ENCODE measurements at places on chromosomes 6 and 20.

DNA sequence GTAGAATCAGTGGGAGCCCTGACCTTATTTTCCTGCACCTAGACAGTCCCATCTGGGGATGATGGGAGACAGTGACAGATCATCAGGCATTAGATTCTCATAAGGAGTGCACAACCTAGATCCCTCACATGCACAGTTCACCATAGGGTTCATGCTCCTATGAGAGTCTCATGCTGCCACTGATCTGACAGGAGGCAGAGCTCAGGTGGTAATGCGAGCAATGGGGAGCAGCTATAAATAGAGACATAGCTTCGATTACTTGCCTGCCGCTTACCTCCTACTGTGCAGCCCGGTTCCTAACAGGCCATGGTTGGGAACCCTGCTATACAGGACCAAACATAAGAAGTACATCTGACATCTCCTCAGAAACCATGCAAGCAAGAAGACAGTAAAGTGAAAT lies 31.5 kb upstream of the ASF1A start:
- DNase-seq: no peak

DNA sequence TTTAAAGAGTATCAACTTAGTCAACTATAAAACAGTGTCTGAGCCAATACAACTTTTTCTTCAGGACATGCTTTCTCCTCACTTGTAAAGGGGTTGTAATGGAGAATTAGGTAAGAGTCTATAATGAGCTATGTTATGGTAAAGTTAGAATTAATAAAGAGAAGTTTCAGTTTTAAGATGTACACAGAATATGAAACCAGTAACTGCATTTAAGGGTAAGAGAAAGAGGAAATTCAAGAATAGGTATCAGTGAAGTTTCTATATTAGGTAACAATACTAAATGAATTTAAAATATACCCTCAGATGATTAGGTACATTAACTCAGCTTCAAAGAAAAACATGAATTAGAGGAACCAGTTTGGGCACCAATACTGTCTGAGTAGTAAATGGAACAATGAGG lies 1444.3 kb upstream of the ADGRB3 start:
- DNase-seq: no peak

DNA sequence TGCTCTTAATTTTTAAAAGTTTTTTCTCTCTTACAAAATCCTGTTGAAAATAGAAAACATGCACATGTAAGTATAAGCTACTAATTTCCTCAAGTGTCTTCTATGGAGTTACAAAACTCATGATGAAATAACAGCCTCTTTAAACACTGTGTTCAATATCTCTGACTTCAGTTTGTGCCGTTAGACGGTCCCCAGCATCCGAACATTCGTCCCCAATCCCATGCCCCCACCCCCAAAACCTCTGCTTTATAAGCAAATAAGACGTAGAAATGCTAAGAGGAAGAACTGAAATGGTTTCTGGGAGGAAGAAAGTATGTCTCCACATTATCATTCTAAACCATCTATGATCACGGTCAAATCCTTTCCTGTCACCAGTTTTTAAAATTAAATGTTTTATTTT lies 31.7 kb upstream of the MYB start:
- DNase-seq: no peak

- peak; percentile 33 for DNase-seq
Measured at GRCh38 chr20:52379723-52380336, 188.3 kb upstream of the ZFP64 start.

- peak; percentile 47 for DNase-seq
Measured at GRCh38 chr6:16184129-16184528, 54.3 kb upstream of the GMPR start.

DNA sequence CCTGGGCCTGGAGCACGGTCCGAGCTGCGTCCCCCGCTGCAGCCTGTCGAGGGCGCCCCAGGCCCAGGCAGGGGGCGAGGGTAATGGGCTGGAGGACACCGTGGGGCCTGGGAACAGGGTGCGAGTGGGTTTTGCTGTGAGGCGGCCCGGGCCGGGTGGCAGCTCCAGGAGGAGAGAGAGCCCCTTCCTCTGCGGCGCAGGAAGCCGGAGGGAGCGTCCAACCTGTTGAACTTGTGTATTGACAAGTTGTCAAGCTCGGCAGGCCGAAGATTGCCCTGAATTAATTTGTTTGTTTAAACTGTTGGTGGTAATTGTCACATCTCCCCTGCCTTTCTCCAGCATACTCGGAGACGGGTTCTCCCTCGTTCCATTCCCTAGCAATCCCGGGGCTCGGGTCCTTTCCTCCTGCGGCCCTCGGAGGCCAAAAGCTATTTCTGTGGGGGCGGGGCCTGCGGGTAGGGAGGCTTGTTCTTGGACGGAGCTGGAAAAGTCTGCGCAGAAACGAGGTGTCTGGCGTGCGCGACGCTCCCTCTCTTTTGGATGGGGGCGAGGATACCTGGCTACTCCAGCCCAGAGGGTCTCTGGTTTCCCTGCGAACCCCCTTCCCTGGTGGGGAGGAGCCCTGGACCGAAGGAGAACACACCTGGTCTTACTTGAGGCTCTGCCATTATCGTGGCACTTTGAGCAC lies 9.9 kb downstream of the NR2E1 start:
- DNase-seq: no peak

DNA sequence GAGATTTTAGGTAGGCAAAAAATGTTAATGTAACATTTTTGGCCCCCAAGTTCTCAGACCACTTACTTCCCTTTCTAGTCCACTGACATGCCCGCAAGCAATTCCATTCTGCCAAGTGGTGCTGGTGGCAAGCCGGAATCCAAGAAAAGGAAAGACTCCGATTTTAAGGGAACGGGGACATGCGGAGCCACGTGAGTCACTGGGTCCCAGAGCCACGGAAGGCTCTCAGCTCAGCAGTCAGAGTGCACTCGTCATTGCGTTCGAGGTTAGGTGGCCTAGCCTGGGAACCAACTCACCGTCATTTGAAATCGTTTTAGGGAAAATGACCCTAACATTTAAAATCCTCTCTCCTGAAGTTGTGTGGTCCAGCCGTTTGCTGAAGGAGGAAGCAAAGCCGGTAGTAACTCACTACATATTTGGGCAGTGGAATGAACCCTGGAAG lies 711 bp upstream of the SIRT5 start:
- DNase-seq: peak; percentile 29

GRCh38 chr6:127886603-127887002 lies 14.3 kb downstream of the THEMIS start:
- DNase-seq: no peak

- peak; percentile 55 for DNase-seq
Measured at GRCh38 chr6:30682143-30683117, 4.0 kb downstream of the PPP1R18 start.

DNA sequence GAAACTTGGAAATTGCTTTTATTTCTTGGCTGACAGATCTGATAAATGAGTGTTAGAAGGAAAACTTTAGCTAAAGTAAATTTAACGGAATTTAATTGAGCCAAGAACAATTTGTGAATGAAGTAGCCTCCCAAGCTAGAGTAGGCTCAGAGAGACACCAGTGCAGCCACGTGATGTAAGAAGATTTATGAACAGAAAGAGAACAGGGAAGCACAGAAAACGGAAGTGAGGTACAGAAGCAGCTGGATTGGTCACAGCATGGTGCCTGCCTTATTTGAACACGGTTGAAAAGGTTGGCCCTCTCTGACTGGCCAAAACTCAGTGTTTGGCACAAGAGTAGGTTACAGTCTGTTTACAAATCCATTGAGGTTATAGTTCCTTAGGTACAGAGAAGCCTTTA lies 29.5 kb upstream of the IFNGR1 start:
- DNase-seq: no peak

DNA sequence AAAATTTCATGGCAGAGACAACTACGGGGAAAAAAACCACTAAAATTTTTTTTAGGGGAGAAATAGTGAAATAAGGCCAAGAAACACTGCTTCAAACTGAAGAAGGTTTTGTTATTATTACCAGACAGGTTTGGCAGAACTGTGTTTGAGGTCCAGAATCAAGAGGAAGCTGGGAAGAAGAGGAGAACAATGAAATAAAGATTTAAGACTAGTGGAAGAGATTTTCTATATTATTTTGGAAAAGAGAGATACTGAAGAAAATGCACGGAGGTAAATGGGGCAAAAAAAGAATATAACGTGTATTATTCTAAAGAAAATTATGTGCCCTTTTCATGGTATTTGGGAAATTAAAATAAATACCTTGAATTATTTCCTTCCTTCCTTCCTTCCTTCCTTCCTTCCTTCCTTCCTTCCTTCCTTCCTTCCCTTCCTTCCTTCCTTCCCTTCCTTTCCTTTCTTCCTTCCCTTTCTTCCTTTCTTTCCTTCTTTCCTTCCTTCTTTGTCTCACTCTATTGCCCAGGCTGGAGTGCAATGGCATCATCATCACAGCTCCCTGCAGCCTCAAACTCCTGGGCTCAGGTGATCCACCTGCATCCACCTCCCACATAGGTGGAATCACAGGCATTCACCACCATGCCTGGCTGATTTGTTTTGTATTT lies 124.3 kb downstream of the GJA1 start:
- no peak for DNase-seq

DNA sequence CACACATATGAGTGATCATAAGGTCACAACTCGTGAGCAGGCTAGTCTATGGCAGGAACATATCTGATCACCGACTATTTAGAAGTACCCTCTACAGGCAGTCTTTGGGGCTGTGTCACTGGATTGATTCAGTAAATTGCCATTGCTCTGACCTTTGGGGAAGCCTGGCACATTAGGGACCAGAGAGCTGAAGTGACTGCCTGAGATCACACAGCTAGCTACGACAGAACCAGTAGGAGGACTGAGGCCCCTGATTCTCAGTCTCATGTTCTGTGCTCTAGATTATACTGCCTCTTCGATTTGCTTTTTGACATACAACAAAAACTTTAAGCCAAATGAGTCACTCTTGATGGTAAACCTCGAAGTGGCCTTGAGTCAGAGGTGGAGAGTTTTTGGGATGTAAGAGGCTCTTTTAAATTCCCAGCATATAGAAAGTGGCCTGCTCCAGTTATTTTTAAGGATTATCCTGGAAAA lies 247.5 kb upstream of the SUPT3H start:
- DNase-seq: no peak

- no peak for DNase-seq
Measured at GRCh38 chr6:147856687-147857086, 348.2 kb downstream of the SAMD5 start.

DNA sequence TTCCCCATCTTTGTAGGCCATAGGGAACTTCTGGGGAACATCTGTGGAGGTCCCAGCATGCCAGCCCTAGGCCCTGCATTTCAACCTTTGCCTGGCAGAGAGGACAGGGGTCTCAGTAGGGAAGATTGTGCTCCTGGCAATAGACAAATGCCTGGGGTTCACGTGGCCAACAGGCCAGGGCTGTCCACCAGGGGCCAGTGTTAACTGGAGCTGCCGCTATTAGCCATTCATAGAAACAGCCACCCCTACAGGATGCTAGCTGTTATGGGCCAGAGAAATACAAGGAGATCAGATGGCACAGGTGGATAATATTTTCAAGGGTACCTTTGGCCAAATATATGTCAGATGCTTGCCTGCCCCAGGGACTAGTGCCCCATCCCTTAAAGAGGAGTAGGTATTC lies 932.9 kb downstream of the QKI start:
- DNase-seq: no peak

- peak; percentile 84 for DNase-seq
Measured at GRCh38 chr6:41936073-41936837, 5.4 kb downstream of the CCND3 start.

GRCh38 chr6:5619249-5619648 lies 357.9 kb downstream of the FARS2 start:
- DNase-seq: no peak

All from A549 (cell line).